A549 (cell line): ENCODE measurements at places on chromosomes 7 and 10.

DNA sequence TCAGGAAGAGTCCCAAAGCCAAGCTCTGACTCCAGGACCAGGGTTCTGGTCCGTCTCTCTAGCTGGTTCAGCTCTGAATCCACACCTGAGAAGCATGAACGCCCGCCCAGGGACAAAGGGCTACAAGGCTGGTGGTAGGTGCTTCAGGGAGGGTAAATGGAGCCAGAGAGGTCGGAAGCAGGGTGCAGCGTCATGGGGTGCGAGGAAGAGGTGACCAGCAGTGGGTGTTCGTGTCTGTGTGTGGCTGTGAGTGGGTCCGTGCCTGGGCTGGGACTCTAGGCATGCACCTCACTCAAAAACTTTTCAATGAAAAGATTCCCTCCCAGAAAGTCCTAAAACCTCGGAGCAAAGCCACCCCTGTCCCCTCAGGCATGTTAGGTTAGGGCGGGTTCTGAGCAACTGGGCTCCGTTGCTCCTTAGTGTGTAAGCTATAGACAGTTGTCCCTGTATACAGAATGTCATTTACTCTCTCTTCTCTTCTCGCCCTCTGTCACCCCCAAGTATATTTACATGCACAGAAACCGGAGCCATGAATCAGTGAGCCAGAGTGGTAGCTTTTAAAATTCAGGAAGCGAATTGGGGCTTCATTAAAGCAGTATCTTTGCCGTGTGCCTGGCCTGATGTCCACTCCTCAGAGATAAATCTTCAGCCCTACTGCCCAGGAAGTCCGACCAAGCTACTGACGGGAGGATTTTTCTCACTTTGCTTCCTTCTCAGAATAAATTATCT is 12.3 kb upstream of the GATA3 start:
- no peak for DNase-seq

DNA sequence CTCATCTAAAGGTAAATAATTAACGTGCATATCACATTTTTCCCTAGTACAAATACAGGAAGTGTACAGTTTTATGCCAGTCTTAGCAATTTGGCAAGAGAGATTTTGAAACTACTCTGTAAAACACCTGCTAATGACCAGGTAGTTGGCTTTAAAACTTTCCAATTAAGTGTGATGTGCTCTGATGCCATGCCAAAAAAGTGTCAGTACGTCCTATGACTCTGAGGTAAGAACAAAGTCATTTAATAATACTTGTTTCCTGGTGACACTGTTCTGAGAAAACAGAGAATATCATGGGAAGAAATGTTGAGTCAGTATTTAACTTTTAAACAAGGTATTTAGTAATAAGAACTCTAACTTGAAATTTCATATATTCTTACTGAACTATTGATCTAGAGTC is 9.6 kb downstream of the PDZD8 start:
- peak; percentile 75 for DNase-seq

DNA sequence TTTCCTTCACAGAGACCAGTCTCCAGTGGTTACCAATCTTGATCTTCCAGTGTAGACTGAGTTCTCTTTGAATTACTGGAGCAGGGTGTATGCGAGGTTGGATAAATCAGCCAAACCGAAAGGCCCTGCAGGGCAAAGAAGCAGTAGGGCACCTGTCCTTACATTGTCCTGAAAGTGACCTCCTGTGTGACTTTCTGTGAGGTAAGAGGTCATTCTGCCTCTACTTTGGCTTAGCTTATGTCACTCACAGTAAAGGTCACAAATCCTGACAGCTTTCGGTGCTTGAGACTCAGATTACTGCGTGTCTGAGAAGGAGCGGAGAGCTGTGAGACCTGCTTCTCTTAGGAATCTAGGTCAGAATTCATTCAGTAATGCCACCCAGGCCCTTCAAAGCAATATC is 252.7 kb upstream of the ETV1 start:
- no peak for DNase-seq

- DNase-seq, result no peak
These were observed 21.8 kb downstream of the SEMA3C start for GRCh38 chr7:80896906-80897598.

DNA sequence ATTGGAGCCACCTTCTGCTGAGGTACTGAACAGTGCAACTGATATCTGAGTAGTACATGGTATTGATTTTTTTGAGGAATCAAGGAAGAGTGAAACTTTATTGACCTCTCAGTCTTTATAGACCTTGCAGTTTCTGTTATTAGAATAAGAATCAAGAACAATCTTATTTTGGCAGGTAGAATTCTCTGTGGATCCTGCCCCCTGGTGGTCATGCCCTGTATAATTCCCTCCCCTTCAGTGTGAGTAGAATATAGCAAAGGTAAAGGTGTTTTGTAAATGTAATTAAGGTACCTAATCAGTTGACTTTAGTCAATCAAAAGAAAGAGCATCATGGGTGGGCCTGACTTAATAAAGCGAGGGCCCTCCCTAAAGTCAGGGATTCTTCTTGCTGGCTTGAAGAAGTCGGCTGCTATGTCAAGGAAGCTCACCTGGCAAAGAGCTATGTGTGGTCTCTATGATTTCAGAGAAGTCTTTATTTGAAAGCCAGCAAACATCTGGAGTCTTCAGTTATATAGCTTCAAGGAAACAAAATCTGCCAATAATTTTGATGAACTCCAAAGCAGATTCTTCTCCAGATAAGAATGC is 142.8 kb downstream of the LSM5 start:
- DNase-seq, result peak; percentile 19

GRCh38 chr10:124072106-124072505 is 21.3 kb downstream of the CHST15 start:
- no peak for DNase-seq

DNA sequence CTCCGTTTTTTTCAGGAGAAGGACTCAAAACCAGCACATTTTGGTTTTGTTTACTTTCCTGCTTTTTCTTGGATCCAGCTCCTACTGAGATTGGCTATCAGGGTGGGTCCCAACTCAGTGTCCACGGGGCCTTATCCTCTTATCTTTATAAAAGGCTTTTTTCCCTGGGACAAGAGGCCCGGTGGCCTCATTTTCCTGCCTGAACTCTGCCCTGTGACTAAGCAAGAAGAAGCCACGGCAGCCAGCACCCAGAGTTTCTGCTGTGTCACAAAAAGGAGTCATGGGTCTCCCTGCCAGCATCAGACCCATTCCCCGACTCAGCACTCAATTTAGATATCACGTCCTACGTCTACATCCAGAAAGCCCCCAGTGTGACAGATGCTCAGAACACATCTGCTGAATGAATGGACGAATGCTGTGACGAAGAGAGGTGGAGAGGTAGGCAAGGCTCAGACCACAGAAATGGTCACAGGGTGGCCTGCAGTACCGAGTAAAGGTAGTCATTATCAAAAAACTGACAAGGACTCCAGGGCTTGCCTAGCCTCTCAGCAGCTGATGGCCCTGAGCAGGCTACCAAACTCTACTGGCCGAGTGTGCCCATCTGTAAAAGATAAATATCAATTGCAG is 16.7 kb downstream of the DLG5 start:
- DNase-seq, result peak; percentile 66

DNA sequence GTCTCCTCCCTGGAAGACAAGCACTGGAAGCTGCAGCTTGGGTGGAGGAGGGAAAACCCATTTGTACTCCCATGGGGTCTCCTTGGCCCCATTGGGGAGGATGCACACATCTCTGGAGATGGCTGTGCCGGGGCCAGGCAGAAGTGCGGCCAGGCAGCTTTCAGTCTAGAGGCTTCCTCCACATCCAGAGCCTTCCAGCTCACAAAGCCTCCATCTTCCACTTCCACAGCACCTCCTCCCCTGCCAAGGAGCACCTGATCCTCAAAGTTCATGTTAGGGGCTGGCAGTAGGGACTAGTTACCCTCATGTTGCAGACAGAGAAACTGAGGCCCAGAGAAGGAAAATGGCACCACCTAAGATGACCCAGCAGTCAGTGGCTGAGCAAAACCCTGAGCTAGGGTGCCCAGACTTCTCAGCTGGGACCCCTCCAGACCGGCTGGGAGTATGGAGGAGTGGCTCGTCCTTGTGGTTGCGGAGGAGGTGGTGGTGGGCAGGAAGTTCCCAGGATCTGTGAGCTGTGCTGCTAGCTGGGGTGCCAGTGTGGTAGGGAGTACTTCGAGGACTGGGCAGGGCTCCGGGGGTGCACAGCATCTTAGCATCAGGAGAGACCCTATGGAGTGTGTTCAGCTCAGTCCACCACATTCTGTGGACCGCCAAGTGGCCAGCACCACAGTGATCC is 44.2 kb downstream of the ADCYAP1R1 start:
- DNase-seq, result no peak

- no peak for DNase-seq
These were observed 1.4 kb downstream of the ATRNL1 start for GRCh38 chr10:115094416-115095140.
